NCI-H1105 (cell line): ENCODE measurements at places on chromosomes 7 and 10.

DNA sequence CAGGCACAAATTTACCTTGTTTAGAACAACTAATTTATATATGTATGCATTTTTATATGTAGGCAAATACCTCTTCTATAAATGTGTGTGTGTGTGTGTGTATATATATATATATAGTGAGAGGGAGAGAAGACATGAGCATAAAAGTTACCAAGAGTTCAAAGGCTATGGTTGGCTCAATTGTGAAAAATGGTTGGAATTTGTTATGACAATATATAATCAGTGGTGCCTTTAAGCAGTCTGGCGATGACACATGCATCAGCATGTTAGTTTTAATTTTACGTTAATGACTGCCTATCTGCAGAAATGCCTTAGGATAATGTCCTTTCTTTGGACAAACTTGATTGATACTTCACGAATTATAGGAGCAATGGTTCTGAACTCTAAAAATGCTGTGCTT lies 980.8 kb upstream of the LRRTM3 start:
- no peak for DNase-seq

DNA sequence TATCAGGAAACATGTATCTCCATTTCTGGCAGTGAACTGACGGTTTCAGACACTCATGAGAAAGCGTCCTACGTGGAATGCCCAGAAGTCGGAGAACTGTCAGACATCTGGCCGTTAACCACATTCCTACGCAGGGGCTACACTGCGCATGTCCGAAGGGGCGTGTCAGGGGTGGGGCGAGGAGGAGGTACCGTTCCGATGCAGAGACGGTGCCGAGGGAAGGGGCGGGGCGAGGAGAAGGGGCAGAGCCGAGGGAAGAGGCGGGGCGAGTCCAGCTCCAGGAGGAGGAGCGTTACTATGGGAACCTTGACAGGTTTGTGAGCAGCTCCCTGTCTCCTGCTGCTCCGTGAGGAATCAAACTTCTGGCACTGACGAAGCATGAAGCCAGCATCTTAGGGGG lies 366.9 kb upstream of the NUPR2 start:
- DNase-seq = no peak

DNA sequence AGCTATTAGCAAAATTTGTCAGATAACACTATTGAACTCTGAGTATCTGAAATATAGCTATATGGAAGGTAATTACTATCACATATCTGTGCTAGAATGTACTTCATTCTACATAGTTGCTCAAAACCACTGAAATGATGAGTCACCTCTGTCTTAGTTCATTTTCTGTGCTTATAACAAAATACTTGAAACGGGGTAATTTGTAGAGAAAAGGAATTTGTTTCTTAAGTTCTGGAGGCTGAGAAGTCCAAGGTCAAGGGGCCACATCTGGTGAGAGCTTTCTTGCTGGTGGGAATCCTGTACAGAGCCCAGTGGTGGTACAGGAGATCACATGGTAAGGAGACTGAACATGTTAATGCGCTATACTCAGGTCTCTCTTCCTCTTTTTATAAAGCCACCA lies 41.9 kb upstream of the TNKS2 start:
- DNase-seq = no peak

GRCh38 chr7:31828520-31828919 lies 141.5 kb downstream of the PPP1R17 start:
- no peak for DNase-seq

DNA sequence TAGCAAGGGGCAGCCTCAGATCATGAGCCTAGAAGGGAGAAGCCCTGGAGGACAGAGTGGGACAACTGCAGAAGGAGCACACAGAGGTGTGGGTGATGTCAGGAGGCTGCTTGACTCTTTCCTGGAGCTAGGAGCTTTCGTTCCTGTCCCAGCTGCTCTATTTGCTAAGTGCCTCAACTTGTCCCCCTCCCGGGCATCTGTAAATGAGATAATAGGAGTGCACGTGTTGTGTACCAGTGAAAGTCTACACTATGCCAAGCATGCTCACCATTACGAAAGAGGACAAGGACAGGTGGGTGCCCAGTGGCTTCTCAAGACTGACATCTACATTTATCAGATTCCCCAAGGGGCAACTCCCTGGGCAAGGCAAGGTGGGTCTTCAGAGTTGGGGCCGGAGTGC lies 162.7 kb downstream of the KCNMA1 start:
- DNase-seq = no peak

DNA sequence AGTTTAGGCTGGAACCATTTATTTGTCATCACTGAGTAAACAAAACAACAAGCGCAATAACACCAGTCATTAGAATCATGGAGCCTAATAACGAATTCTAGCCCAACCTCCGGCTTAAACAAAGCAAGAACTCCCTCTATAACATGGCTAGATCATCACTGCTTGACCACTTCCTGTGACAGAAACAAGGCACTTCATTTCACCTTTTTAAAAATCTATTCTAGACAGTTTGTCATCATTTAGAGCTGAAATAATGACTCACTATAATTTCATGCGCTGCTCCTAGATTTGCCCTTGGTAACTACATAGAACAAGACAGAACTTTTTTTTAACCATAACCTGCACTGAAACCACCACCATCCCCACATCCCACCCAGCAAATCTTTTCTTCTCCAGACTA lies 81.3 kb downstream of the OSBPL3 start:
- DNase-seq = no peak

DNA sequence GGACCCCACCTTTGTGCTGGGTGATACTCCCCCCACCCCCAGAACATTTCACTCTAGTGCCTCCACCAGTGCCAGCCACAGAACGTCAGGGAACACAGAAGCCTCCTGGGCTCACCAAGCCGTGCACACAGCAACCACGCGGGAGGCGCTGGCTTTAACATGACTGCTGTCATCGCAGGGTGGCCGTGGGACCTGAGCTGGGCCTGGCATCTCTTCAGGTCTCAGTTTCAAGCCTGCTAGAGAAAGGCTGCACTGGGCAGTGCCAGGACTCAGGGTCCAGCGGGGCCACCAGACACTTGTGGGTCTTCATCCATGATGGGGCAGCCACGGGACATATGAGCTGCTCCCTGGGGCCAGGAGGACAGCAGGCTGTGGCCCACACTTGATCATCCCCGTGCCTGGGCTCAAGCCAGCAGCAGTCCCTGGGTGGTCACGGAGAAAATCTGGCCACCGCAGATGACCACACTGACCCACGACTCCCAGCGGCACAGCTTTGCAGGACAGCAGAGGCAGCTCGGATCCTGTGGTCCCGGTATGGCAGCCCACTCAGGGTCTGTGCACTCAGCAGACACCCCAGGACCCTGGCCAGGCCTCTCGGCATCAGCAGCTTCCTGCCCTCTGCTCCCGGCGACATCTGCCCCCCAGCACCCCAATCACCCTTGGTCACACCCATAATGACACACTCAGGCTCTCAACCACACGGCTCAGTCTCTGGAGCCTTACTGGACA lies 44.2 kb downstream of the CAMK2B start:
- DNase-seq = no peak

DNA sequence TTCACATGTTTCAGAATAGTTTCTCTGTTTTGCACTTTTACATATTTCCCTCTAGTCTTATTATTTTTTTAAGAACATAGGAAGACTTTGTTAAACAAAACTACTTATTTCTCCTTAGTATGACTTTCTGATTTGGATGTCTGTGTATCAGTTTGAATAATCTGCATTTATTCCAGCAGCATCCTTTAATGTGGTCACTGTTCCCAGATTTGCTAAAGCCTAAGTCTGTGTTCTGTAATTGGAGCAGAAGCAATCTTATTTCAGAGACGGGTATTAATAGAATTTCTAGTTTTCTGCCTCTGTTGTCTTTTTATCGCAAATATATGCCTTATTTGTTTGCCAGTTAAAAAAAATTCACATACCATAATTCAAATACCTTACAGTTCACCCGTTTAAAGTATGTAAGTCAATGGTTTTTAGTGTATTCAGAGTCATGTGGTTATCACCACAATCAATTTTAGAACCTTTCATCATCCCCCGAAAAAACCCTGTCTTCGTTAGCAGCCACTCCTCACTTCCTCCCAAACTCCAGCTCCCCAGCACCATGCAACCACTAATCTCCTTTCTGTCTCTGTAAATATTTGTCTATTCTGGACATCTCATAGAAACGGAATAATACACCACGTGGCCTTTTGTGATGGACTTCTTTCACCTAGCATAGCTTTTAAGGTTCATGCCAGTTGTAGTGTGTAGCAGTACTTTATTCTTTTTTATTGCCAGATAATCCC lies 58.7 kb downstream of the INPP5F start:
- no peak for DNase-seq

- no peak for DNase-seq
Observed at GRCh38 chr10:120460186-120460585, 3.2 kb downstream of the PLPP4 start.
